Progenitor cell of endocrine pancreas (in vitro differentiated cells): ENCODE measurements at places on chromosomes 2 and 18. TPM values are rescaled to one million over a fixed set of nuclear protein-coding genes. Genes with fewer than 3 reads are reported as not detected.

DNA sequence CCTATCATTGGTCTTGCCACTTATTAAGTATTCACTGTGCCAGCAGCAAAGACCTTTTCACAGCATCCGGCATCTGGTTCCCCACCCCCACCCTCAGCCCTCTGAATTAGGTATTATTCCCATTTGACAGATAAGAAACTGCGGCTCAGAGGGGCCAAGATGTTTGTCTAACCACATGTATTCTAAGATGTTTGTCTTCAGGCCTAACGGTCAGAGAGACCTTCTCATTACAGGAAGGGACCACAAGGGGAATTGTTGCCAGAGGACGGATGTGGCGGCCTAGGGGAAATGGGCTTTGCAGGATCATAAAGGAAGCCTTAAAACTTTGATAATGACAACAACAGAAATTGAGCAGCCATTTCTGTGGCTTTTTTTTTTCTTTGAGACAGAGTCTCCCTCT, 16.6 kb downstream of the NPPC start:
- H3K36me3 ChIP-seq = no peaks in the 10 kb centered on the region
- no peak for DNase-seq
- peaks cover 8% of the 10 kb centered on the region for H3K27me3 ChIP-seq
- no peak overlapping the region for H3K4me3 ChIP-seq
- no peaks in the 10 kb centered on the region for H3K4me1 ChIP-seq
- no peak overlapping the region for H3K27ac ChIP-seq

DNA sequence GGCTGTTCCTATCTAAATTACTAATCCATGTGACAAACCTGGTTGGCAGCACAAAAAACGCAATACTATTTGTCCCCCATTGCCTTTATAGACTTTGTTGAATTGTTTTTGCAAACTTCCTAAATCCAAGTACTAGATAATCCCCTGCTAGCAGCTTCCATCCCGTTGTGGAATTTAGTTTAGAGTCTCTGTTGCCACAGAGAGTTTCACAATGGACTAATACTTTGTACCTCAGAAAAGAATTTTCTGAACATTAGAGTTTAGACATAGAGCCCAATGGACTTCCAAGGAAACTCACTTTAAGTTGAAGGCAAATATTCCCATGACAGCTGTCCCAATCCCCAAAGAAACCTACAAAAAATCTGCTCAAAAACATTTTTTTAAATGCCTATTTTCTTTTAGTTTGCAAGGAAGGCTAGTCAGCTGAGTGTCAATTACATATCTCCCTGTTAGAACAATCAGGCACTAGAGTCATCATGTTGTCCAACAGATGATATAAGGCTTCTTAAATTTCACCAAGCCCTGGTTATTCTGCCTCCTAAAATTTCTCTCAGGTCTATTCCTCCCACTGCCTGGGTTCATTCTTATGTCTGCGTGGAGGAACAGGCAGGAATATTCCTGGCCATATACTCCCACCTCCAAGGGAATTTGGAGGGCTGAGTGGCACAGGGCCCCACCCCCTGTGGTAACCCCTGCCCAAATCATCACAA, 27.2 kb downstream of the RNF152 start:
- H3K27ac ChIP-seq = no peak overlapping the region
- H3K4me3 ChIP-seq = no peak overlapping the region
- DNase-seq = no peak

DNA sequence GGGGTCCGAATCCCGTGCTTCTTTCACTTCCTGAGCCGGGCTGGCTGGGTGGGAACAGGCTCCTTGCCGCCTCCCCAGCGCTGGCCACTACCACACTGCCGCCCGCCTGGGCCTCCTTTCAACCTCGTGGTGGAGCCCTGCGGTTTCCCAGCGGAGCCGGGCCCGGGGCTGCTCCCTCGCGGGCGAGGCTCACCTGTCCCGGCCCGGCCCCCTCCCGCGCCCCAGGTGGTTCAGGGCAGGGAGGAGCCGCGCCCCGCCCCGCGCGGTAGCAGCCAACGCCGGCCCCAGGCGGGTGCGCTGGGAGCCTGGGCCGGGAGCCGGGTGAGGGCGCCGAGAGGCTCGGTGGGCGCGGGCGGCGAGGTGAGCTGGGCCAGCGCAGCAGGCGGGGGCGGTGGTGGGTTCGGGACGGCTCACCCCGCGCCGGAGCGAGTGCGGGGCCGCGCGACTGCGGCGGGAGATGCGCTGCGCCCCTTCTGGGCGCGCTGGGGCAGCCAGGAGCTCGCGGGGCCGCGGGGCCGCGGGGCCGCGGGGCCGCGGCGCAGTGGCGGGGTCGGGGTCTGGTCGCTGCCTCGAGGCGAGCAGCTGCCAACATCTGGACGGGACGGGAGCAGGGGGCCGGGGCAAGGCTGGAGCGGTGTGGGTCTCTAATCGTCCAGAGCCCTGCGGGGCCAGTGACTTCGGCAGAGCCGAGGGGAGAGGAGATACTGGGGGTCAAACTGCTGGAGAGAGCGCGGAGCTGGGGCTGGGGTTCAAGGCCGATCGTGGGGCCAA, at the start of gene LYPD6B:
Gene LYPD6B, plus strand, starts transcription at position 258 of the 771 bp plus-strand sequence. CDS start 92,250 bp downstream, outside the sequence.
- H3K27me3 ChIP-seq = no peaks in the 10 kb centered on the region
- peak; percentile 56 for DNase-seq
- peaks cover 45% of the 10 kb centered on the region for H3K4me1 ChIP-seq
- H3K36me3 ChIP-seq = peaks cover 15% of the 10 kb centered on the region
- H3K4me3 ChIP-seq = peak within 1 kb of the TSS; percentile 92
- H3K27ac ChIP-seq = peak within 1 kb of the TSS; percentile 96

- peaks cover 5% of the 10 kb centered on the region for H3K4me1 ChIP-seq
- H3K27ac ChIP-seq = no peak overlapping the region
- no peak for DNase-seq
- H3K27me3 ChIP-seq = no peaks in the 10 kb centered on the region
- no peaks in the 10 kb centered on the region for H3K36me3 ChIP-seq
- H3K4me3 ChIP-seq = no peak overlapping the region
These were observed 288.5 kb upstream of the SLC8A1 start for GRCh38 chr2:40740419-40740818.

GRCh38 chr18:10454681-10455557, 484 bp downstream of the APCDD1 start:
- H3K36me3 ChIP-seq = no peaks in the 10 kb centered on the region
- H3K27ac ChIP-seq = peak overlapping the region; percentile 84
- peaks cover 18% of the 10 kb centered on the region for H3K4me1 ChIP-seq
- peaks cover 44% of the 10 kb centered on the region for H3K27me3 ChIP-seq

DNA sequence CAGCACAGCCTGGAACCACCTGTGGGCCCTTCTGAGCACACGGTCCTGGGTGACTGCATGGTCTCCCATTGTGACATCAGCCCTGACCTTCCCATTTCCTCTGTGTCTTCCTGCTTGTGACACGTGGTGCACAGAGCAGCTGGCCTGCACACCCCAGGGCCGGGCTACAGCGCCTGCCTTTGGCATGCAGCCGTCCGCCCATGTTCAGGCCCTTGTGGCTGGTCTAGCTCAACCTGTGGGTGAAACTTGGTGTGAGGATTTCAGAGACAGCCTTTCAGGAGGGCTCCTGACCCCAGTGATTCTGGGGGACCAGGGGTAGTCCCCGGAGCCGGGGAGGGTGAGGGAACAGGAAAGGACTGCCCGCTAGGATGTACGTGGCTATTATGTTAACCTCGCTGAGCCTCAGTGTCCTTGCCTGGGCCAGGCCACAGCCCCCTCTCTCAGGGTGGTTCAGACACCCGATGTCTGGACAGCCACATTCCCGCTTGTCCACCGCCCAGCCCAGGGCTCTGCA, 284.8 kb upstream of the HS6ST1 start:
- H3K4me3 ChIP-seq = no peak overlapping the region
- no peaks in the 10 kb centered on the region for H3K36me3 ChIP-seq
- H3K4me1 ChIP-seq = no peaks in the 10 kb centered on the region
- H3K27me3 ChIP-seq = peaks cover 8% of the 10 kb centered on the region
- no peak for DNase-seq

DNA sequence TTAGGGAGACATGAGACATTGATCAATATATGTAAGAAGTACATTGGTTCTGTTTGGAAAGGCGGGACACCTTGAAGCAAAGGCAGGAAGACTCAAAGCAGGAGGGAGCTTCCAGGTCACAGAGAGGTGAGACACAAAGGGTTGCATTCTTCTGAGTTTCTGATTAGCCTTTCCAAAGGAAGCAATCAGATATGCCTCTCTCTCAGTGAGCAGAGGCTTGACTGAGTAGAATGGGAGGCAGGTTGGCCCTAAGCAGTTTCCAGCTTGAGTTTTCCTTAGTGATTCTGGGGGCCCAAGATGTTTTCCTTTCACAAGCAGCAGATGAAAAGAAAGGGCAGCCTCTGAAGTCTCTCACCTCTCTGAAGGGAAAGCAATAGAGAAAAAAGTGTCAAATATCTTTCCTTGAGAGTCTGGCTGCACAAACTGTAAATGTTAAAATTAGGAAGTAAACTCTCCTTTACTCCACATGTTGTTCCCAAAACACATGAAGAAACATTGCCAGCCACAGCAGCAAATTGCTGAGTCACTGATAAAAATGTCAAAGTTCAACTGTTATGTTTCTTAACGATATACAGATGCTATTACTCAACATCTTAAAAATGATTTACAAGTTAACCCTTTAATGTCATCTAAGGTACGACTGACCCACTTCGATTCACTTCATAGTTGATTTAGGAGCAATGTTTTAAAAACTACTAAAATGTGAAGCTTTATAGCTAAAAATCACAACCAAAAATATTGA, 40.3 kb downstream of the CYB5A start:
- H3K36me3 ChIP-seq = peaks cover 31% of the 10 kb centered on the region
- DNase-seq = no peak
- H3K4me1 ChIP-seq = peaks cover 56% of the 10 kb centered on the region
- peak overlapping the region; percentile 41 for H3K4me3 ChIP-seq
- no peaks in the 10 kb centered on the region for H3K27me3 ChIP-seq
- H3K27ac ChIP-seq = peak overlapping the region; percentile 86

- no peak for DNase-seq
- no peaks in the 10 kb centered on the region for H3K36me3 ChIP-seq
- no peak overlapping the region for H3K4me3 ChIP-seq
These were observed 166.2 kb downstream of the TDRD15 start for GRCh38 chr2:21289989-21290388.

DNA sequence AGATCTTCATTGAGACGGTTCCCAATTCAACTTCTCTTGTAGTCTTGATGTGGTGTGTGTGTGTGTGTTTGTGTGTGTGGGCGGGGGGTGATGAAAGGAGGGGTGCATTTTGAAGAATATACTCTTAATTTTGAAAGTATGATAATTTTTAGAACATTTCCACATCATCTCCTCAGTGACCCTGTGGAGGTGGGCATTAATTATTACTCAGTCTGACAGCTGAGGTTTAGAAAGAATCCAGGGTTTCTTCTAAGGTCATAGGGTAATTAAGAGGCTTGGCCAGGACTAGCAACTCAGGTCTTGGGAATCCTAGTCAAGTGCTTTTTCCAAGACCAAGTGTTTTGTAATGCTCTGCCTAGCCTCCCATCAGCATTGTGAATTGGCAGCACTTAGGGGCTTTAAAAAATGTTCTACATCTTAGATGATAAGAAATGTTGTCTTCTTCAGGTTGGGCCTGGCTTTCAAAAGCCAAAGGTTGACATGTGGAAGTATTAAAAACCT, 100.5 kb downstream of the SPTBN1 start:
- H3K27me3 ChIP-seq = no peaks in the 10 kb centered on the region
- H3K36me3 ChIP-seq = no peaks in the 10 kb centered on the region
- H3K4me3 ChIP-seq = peak overlapping the region; percentile 99
- DNase-seq = no peak

GRCh38 chr2:42086500-42086953, 38.7 kb downstream of the PKDCC start:
- H3K4me3 ChIP-seq = no peak overlapping the region
- peaks cover 21% of the 10 kb centered on the region for H3K4me1 ChIP-seq
- DNase-seq = peak; percentile 33
- H3K27ac ChIP-seq = no peak overlapping the region
- no peaks in the 10 kb centered on the region for H3K36me3 ChIP-seq

GRCh38 chr2:136126021-136126420, 8.1 kb upstream of the CXCR4 start:
- DNase-seq = no peak
- peaks cover 5% of the 10 kb centered on the region for H3K27me3 ChIP-seq
- no peaks in the 10 kb centered on the region for H3K36me3 ChIP-seq

DNA sequence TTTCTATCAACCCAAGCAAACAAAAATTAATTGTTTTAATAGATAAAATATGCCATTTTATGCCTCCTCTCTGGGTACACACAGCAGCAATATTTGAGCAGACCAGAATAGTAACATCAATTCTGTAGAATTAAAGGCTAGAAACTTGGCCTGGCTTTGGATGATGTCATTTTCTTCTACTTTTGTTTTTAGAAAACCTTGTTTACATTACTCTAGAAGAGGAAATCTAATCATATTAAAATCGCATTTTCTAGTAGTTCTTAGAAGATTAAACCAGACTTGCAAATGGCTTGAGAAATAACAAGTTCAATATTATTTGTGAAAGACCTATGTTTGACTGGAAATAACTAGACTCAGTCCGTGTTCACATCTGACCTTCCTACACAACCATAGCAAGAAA, 102.3 kb upstream of the RFX8 start:
- DNase-seq = no peak
- H3K4me1 ChIP-seq = peaks cover 6% of the 10 kb centered on the region

GRCh38 chr2:83221258-83221657, 1237.8 kb downstream of the SUCLG1 start:
- H3K27me3 ChIP-seq = no peaks in the 10 kb centered on the region
- no peak overlapping the region for H3K4me3 ChIP-seq
- no peak for DNase-seq
- H3K4me1 ChIP-seq = no peaks in the 10 kb centered on the region

GRCh38 chr2:147250652-147251356, 594.0 kb upstream of the ACVR2A start:
- peaks cover 5% of the 10 kb centered on the region for H3K36me3 ChIP-seq
- H3K27me3 ChIP-seq = peaks cover 10% of the 10 kb centered on the region
- peaks cover 8% of the 10 kb centered on the region for H3K4me1 ChIP-seq
- DNase-seq = no peak
- no peak overlapping the region for H3K27ac ChIP-seq

The KCNE4 gene
- 0.60 and 0.72 TPM in 2 replicates for total RNA-seq

The ZNF521 gene
- total RNA-seq = 39.1 and 41.4 TPM in 2 replicates

The MEP1B gene
- not detected in 2 replicates for total RNA-seq

The TXNDC2 gene
- total RNA-seq = not detected in 2 replicates

The CTDSP1 gene
- total RNA-seq = 102 and 108 TPM in 2 replicates

The CLEC4F gene
- not detected in 2 replicates for total RNA-seq

The AP1S3 gene
- 11.5 and 12.7 TPM in 2 replicates for total RNA-seq

The FER1L5 gene
- 1.0 and 1.5 TPM in 2 replicates for total RNA-seq

The AKAIN1 gene
- total RNA-seq = not detected in 2 replicates

The LYPD1 gene
- total RNA-seq = 7.1 and 13.8 TPM in 2 replicates

The CDH20 gene
- total RNA-seq = 0.33 and 0.65 TPM in 2 replicates
